Stimulated activated CD4-positive, alpha-beta T cell treated with anti-CD3 and anti-CD28 coated beads, Interleukin-2, amount 100 ng/mL, for 24 hours (primary cell): ENCODE measurements at places on chromosomes 5 and 9.

- DNase-seq = peak; percentile 34
Measured at GRCh38 chr9:127835991-127836516, 18.4 kb downstream of the ENG start.

GRCh38 chr5:45355189-45355992, 340.8 kb downstream of the HCN1 start:
- DNase-seq = no peak

DNA sequence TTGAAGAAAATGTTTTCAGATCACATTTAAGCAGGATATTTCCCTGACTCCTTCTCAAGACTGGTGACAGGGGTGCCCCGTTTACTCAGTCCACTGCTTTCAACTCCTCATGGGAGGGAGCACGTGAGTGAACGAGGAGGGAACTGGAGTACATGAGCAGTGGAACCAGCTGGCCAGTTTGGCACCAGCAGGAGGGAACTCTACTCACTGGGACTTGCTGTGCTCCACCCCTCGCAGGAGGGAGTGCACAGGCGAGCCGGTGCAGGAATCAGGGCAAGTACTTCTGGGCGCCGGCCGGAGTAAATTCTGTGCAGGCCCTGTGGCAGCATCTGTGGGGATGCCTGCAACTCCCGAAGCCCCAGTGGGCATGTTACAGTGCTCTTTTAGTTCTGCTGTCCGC, 1941.1 kb upstream of the C9orf72 start:
- DNase-seq = no peak

DNA sequence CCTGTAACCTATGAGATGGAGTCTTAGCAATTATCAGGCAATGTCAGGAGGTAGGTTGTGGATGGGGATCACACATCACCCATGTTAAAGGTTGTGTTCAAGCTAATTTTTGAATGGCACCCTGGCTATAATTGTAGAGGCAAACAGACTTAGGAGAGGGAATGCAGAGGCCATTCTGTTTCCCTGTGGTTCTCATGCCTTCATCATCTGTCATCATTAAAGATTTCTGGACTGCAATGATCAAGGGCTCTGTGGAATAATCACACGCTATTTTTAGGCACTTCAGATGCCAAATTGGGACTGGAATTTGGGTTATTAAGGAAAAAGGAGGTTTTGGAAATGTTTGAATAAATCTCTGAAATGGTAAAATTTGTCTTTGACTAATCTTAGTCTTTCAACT, 1065.4 kb downstream of the TAF11L14 start:
- no peak for DNase-seq
